ENCODE measurements at places on chromosomes 11 and 22. TPM values are rescaled to one million over a fixed set of nuclear protein-coding genes. Genes with fewer than 3 reads are reported as not detected.

The USH1C gene
- polyA plus RNA-seq, result 0.49 TPM

The P2RX3 gene
- 2.6 TPM for polyA plus RNA-seq

The MPZL2 gene
- polyA plus RNA-seq, result 0.56 TPM

The ACRV1 gene
- 0.34 TPM for polyA plus RNA-seq

The MS4A6A gene
- 25.0 TPM for polyA plus RNA-seq

The CARD10 gene
- polyA plus RNA-seq, result 13.3 TPM

The RAC2 gene
- 6.0 TPM for polyA plus RNA-seq

The TUBA8 gene
- polyA plus RNA-seq, result 18.9 TPM

The POU2AF2 gene
- not detected for polyA plus RNA-seq

The RIBC2 gene
- 2.3 TPM for polyA plus RNA-seq

The PARVG gene
- 2.8 TPM for polyA plus RNA-seq

The OR4P4 gene
- polyA plus RNA-seq, result 0.08 TPM
